Osteocyte (in vitro differentiated cells): ENCODE measurements at places on chromosomes 1 and 21.

GRCh38 chr1:167995038-167995437 is 58.2 kb upstream of the MPC2 start:
- DNase-seq, result no peak

- no peak for DNase-seq
Observed at GRCh38 chr1:195866781-195867222, 741.4 kb downstream of the KCNT2 start.

DNA sequence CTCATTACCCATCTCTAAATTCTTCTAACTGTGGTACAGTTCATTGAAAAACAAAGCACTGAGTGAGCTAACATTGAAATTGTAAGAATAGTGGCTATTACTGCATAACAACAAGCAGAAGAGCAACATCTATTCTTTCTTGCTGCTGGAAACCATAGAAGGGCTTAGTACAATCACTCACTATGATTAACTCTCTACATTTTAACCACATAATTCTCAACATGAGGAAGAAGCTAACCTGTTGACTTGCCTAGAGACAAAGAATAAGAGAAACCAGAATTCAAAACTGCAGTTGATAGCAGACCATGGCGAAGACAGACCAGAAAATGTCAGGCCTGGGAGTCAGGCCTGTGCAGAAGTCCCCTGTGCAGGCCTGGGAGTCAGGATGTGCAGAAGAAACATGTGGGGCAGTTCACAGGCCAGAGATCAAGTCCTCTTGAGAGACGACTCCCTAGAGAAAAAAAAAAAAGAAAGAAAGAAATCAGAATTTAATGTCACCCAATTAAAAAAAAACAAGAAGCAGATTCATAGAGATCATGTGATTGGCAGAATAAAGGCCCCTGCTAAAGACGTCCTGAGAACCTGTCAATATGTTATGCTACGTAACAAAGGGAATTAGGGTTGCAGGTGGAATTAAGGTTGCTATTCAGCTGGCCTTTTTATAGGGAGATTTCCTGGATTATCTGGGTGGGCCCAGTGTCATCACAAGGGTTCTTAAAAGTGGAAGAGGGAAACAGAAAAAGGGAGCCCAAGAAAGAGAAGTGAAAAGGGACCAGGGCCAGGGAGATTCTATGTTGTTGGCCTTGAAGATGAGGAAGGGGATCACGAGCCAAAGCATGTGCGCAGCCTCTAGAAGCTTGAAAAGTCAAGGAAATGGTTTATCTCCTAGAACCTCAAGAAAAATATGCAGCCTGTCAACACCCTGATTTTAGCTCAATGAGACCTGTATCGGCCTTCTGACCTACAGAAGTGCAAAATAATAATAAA is 94.9 kb downstream of the MRPL39 start:
- DNase-seq, result no peak

GRCh38 chr1:1941211-1941841 is 22.2 kb upstream of the TMEM52 start:
- no peak for DNase-seq

GRCh38 chr21:42129300-42130266 is 58.5 kb downstream of the UMODL1 start:
- no peak for DNase-seq

GRCh38 chr1:108533351-108534083 is 26.4 kb upstream of the EEIG2 start:
- no peak for DNase-seq

- DNase-seq, result no peak
Observed at GRCh38 chr1:3359756-3360440, 94.6 kb upstream of the ARHGEF16 start.

DNA sequence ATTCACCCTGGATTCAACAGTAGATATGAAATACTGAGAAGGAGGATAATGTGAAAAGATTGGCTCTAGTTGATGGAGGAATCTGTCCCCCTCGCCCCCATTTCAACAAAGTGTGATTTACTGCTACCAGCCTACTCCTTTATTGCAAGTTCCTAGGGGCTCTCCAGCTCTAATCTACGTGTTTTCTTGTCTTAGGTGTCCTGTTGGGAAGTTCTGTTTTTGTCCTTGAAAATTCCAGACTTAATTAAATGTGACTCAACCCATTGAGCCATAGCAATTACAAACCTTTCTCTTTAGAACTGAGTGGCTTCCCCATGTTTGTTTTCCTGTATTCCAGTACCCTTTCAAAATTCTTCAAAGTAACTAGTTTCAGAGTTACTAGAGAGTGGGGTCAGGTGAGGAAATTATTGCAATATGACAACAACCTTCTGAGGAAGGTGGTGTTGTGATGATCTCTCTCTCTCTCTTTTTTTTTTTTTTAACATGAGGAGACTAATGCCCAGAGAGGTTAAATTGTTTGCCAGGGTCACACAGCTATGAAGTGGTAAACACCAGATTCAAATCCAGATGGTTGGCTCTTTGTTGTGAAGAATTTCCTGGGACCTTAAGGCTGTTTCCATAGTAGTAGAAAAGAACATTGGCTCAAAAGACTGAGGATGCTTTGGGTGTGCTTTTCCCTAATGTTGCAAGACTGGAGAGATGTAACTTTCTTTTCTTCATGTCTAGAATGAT is 3.5 kb downstream of the RGL1 start:
- no peak for DNase-seq

DNA sequence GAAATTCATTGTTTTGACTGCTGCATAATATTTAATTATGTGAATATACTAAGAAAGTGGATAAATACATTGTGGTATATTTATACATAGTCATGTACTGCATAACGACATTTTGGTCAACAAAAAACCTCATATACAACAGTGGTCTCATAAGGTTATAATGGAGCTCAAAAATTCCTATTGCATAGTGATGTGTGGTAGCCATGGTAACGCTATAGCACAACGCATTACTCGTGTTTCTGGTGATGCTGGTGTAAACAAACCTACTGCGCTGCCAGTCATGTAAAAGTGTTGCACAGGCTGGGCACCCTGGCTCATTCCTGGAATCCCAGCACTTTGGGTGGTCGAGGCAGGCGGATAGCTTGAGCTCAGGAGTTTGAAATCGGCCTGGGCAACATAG is 52.6 kb upstream of the NHLH2 start:
- no peak for DNase-seq

DNA sequence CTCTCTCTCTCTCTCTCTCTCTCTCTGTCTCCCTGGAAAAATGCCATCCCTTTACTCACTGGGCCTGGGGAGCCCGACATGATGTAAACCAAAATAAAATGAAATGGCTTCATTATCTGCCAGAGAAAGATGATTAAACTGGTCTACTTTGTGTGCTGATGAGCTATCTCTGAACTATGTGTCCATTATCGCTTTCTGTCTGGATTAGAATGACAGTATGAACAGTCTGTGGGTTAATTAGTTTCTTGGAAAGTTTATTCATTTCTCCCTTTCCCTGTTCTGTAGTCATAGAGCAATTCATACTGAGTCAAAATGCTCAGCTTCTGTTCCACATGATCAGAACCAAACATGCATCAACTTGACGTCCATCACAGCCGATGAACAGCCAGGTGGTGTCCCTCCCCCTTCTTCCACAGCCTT is 72.4 kb upstream of the KCND3 start:
- DNase-seq, result no peak

DNA sequence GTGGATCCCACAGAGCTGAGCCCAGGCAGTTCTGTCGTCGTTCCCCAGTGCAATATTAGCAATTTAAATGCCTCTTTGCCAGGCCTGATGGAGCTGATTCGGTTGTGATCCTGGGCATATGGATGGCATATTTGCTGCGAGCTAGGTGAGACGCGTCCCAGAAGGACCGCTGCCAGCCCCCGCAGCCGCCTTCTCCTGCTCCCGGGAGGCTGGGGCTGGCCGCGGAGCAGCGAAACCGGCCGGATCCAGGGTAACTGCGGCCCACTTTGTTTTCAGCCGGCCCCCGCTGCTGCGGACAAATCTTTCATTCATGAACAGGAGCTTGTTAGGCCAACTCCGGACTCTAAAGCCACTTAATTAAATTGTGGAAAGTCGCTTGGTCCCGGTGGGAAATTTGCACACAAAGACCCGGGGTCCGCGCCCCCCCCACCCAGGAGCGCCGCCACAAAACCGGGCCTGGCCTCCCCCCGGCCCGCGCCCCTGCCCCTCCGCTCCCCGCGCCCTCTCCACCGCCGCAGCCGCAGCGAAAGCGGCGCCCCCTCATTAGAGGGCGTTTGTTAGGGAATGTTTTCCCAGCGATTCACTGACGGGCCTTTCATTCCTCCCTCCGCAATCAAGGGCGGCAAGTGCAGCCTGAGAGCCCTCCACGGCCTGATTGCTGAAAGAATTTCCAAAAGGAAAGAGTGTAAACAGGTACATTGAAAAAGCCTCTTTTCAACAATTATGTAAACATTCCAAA is 383.3 kb downstream of the RRAGC start:
- peak; percentile 73 for DNase-seq

- no peak for DNase-seq
Observed at GRCh38 chr1:8903410-8903809, 24.9 kb upstream of the ENO1 start.

- no peak for DNase-seq
Observed at GRCh38 chr1:10642403-10643080, 153.9 kb downstream of the CASZ1 start.

DNA sequence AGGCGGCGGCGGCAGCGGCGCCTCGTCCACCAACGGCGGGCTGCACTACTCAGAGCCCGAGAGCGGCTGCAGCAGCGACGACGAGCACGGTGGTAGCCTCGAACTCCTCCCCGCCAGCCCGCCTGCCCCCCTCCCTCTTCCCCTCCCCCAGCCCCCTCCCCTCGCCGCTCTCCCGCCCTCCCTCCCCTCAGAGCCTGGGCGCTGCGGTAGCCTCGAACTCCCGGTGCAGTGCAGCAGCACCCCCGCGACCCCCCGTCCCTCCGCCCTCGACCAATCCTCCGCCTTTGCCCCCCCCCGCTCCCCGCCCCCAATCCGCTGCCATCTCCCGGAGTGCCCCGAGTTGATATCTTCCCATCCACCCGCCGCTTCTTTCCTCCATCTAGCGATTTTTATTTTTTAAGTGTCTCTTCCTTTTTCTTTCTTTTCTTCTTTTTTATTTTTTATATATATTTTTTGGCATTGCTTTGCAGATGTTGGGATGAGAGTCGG is 516 bp downstream of the RCOR3 start:
- DNase-seq, result no peak

- DNase-seq, result no peak
Observed at GRCh38 chr1:45380730-45381129, 40.5 kb upstream of the MUTYH start.

GRCh38 chr1:99676876-99677275 is 31.0 kb downstream of the PALMD start:
- no peak for DNase-seq

- DNase-seq, result no peak
Observed at GRCh38 chr1:150841626-150842025, 33.6 kb upstream of the CTSK start.

- no peak for DNase-seq
Observed at GRCh38 chr1:198771563-198772153, 132.8 kb downstream of the PTPRC start.

- DNase-seq, result no peak
Observed at GRCh38 chr1:103156966-103157365, 48.6 kb upstream of the COL11A1 start.

GRCh38 chr1:54335011-54335754 is 71.0 kb downstream of the SSBP3 start:
- no peak for DNase-seq

DNA sequence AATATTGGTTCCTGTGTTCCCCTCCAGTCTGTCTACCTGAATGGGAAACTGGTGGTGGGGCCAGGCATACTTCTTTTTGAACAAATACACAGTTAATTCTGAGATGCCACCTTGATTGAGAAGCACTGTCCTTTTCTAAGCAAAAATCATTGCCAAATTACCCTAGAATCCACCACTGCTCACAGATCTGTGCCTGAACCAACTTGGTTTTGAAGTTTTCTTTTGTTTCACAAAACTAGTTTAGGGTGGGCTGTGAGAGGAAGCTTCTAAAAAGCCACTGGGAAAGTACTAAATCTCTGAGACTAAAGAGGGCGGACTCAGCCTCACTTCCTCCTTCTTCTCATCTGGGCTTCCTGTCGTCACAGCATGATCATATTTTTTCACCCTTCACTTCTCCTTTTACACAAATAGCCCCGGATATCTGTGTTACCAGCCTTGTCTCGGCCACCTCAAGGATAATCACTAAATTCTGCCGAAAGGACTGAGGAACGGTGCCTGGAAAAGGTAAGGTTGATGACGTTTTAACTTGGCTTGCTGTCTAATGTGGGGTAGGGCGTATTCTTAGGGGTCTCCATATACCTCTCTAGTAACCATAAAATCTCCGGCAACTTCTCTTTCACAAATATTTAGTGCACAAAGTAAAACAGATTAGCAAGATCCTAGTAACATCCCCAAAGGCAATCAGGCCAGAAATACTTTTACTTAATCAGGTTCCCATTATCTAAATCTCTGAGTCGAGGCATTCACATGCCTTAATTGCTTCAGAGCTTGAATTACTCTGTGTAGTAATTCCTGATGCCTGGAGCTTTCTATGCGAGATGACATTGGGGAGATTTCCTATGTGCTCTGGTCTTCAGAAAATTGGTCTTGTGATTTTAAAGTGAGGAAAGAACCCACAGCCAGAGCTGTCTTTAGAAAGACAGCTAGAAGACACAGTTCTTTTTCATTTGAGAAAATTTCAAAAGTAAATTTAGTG is at the start of gene CD53:
CD53 (plus strand) TSS at position 404 of the 976 bp plus-strand sequence. CDS start 18,261 bp downstream, outside the sequence.
- DNase-seq, result no peak
